ENCODE measurements at places on chromosomes 4 and X.

DNA sequence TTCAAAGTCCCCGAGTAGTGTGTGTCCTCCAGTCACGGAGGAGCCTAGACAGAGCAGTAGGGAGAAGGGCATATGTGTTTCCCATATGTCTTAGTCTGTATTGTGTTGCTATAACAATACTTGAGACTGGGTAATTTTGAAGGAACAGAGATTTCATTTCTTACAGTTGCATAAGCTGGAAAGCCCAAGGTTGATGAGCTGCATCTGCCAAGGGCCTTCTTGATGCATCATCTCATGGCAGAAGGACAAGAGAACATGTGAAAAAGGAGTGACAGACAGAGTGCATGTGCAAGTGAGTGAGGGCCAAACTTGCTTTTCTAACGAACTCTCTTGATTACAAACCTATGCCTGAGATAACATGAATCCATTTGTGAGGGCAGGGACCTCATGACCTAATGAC lies 243.4 kb downstream of the ARHGAP10 start:
- no peak for DNase-seq

DNA sequence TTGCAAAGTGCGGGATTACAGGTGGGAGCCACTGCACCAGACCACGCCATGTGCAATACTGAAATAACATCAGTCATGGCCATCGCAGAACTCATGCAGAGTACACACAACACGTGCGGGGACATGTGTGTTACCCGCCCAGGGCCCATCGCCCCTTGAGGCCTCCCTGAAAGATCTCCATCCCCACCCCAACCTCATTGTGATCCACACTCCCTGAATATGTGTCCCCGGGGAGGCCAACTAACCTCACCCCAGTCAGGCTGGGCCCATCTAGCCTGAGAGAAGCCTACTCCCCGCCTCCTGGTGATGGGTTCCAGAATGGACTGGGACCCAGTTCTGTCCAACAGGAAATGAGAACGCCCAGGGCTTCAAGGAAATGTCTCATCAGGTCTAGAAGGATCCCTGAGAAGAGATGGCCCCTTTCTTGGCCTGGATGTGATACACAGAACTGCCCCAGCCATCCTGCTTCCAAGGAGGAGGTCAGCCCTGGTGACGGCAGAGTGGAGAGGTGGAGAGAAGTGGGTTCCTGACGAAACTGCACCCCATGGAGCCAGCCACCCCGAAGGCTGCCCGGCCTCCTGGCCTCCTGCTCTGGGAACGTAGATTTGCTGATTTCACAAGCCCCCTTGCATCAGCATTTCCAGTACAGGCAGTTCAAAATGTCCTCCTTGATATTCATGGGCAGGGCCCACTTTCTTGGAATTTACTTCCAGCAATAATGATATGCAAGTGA lies 22.5 kb upstream of the CLDN24 start:
- no peak for DNase-seq

GRCh38 chr4:6472387-6473263 lies at the start of gene PPP2R2C:
Gene PPP2R2C (minus strand): TSS chr4:6472614. CDS start chr4:6472229, 385 bp downstream.
- peak; percentile 70 for DNase-seq

DNA sequence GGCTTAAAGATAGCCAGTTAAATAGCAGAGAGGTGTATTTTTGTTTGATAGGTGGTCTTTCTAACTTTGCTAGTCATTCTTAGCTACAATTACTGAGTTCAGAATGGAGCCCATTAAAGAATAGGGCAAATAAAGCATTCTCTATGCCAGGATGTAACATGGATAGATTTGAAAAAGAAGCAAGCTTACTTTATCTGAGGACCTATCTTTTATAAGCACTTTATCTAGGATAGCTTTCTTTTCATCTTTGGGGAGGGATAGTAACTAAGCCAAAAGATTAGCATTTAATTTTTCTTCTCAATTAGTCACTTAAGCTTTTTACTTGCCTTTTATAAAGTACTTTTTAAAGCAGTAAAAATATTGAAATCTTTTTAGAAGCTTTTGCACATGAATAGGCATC lies 1148.0 kb upstream of the DIAPH2 start:
- DNase-seq: no peak

GRCh38 chr4:90950385-90950841 lies 823.2 kb downstream of the CCSER1 start:
- no peak for DNase-seq

DNA sequence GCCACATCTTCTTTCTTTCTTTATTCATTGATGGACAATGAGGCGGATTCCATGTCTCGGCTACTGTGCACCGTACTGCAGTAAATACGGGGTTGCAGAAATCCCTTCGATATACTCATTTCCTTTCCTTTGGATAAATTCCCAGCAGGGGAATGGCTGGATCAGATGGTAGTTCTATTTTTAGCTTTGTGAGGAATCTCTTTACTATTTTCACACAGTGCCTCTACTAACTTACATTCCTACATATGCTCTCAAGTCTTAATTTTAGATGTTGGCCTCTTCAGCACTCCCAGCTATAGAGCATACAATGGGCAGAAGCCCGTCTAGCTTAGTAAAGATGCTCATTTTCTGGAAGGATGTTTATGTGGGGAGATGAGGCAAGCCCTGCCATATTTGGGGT lies 317.4 kb downstream of the ASMT start:
- DNase-seq: no peak

DNA sequence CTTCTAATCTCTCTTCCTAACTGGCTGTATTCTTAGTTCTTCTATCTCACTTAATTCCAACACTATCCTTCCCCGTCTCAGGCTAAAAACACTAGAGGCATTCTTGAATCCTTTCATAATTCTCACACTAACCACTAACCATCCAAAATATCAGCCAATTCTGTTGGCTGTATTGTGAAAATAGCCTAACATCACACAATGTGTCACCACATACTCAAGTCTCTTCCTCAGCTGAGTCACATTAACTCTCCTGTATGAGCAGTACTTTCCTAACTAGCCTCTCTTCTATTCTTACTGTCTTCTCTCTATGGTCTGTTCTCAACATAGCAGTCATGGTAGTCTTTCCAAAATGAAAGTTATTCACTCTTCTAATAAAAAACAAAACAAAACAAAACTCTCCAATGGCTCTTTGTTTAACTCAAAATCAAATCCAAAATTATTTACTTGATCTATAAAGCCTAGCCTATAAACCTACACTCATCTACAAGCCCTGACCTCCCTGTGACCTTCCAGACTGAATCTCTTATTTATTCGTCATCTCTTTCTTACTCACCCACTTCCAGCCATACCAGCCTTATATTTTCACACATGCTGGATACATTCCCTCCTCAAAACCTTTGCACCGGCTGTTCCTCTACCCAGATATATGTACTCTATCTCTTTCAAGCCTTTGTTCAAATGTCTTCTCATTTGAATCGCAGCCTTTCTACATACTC lies 445.9 kb downstream of the TLL1 start:
- DNase-seq: no peak

GRCh38 chr4:40480291-40480690 lies 145.2 kb downstream of the CHRNA9 start:
- no peak for DNase-seq

DNA sequence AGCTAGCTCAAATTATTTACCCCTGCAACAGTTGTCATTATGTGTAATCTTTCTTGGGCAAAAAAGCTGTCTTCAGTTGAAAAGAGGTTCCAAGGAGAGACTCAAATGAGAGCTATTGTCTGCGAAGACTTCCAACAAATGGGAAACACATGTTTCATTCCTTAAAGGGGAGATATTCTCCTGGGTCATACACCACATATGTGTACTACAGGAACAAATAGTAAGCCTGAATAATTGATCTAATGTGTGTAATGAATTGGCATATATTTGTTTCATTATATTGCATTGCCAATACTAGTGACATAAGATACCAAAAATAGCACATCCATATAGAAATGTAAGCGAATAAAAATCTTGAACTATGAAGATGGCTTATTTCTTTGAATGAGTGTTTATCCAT lies 950.9 kb upstream of the NDST4 start:
- DNase-seq: no peak

- no peak for DNase-seq
These were observed 29.9 kb upstream of the SOD3 start for GRCh38 chr4:24765376-24765988.

GRCh38 chrX:118239178-118239870 lies 106.6 kb upstream of the WDR44 start:
- DNase-seq: no peak

DNA sequence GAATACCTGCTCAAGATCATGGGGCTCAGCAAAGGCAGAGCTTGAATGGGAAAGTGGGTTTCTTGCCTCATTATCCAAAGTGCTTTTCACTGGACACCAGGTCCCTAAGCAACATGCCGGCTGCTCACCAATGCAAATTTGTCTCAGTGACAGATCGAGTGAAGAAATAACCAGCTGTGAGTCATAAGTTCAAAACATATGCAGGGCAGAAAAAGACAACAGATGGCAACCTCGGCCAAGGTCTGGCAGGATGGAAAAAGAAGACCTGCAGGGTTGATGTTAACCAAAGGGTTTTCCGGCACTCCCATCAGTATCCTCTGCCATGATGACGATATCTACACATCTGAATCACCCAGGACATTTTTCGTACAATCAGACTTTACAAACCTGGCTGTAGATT lies 124.1 kb downstream of the AFAP1 start:
- DNase-seq: no peak

DNA sequence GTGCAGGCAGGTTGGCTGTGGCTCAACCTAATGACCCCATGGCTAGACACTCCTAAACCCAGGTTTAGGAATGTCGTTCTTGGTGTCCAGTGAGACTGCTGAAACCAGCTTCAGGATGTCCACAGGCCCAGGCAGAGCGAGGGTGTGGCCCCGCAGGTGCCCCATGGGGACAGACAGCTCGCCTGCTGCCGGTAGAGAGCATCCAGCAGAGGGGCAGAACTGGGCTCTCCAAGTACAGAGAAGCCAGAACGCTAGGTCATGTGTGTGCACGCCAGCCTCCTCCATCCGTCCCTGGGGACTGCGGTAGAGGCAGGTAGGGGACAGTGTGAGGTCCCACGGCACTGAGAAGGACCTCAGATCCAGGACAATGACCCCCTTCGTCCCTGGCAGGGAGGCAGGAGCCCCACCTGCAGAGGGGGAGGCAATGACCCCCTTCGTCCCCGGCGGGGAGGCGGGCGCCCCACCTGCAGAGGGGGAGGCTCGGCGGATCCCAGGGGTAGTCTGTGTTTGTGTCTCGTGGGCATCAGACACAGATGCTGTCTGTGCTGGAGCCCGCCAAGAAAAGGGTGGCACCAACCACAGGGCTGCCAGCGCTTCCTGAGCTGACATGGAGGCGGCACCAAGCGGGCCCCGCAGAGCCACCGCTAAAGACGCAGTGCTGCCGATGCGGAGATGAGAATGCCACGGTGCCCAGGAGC lies 118.4 kb downstream of the FAM53A start:
- no peak for DNase-seq

DNA sequence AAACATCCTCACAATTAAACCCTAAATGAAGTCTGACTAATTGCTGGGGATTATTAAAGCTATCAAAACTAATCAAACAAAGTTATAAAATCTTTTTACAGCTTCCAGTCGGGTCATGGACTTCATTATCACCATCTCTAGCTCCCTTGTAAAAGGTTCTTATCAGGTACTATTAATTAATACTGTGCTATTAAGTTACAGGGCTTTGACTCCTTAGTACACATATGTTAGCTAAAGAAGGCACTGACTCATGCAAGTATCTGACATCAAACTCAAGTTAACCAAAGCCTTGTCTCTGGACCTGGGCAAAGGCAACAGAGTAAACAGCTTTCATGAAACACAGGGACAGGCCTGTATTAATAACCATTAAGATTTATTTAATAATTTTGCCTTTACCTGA lies 7.9 kb upstream of the ADH4 start:
- DNase-seq: no peak

GRCh38 chr4:109729117-109729717 lies 653 bp downstream of the PLA2G12A start:
- peak; percentile 29 for DNase-seq

- no peak for DNase-seq
These were observed 38.1 kb downstream of the FRG2 start for GRCh38 chr4:189988877-189989431.

DNA sequence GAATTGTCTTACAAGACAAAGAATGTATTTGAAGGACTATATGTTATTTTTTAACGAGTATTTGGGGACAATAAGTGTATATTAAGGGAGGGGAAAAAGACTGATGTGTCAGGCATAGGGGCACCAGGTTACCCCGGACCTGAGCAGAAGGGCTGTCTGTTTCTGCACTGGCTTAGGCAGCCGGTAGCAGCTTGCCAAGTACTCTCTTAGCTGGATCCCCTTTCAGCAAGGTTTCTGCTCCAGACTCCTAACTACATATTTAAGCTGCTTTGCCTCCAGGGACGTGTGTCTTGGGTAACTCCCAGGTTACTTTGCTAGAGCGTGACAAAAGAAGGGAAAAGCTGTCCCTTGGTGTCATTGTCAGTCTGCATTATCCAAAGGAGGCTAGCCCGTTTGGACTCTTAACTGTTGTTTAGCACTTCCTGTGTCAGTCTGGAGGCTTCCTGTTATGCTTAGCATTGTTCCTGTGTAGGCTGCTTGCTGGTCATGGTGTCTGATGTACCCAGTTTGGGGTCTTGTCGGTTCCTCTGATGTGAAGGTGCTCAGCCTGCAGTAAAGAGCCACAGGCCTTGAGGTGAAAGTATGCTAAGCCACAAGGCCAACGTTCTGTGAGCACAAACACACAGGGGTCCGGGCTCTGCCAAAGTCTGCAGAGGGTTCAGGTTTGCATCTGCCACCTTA lies 11.6 kb downstream of the CXCR3 start:
- no peak for DNase-seq

DNA sequence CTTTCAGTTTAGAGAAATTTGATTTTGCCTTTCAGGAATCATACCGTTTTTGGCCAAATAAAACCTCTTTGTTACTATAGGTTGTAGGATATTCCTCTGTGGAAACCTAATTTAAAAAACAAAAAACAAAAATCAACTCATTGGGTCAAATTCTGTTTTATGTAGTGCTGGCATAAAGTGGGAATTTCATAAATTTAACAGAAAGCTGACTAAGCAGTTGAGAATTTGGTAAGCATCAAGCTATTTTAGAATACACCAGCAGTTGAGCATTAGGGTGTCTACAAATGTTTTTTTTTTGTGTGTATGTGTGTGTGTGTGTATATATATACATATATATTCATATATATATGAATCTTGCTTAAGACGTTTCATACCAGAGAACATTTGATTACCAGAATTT lies 47.4 kb downstream of the C4orf33 start:
- DNase-seq: no peak

DNA sequence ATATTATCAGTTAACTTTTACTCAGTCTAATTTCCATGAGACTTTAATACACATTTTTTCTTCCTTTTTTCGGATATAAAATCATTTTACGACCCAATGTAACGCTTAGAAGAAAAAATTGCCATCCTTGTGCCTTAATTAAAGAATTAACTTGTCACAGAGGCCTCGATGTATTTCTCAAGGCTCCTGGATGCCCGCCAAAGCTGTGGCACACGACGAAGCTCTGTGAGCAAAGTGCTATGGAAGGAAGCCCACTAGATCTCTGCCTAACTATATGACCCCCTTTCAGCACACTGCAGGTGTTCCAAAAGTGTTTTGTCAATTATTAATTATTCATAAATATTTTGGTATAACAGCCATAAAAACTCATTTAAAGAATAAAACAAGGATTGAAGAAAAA lies 54.4 kb downstream of the TAPT1 start:
- DNase-seq: no peak

GRCh38 chr4:89110986-89111832 lies at the start of gene TIGD2:
Gene TIGD2 (plus strand): TSS chr4:89111533. CDS start chr4:89112975, 1,442 bp downstream.
- DNase-seq: peak; percentile 89

- DNase-seq: no peak
These were observed 58.4 kb downstream of the KLHL5 start for GRCh38 chr4:39120418-39120817.

GRCh38 chr4:14254252-14254651 lies 626.7 kb upstream of the BOD1L1 start:
- DNase-seq: no peak

GRCh38 chrX:109812236-109812635 lies 79.2 kb upstream of the ACSL4 start:
- DNase-seq: no peak

GRCh38 chr4:156811286-156811685 lies 160.3 kb downstream of the PDGFC start:
- DNase-seq: no peak
